ENCODE measurements at places on chromosomes 5 and 9.

DNA sequence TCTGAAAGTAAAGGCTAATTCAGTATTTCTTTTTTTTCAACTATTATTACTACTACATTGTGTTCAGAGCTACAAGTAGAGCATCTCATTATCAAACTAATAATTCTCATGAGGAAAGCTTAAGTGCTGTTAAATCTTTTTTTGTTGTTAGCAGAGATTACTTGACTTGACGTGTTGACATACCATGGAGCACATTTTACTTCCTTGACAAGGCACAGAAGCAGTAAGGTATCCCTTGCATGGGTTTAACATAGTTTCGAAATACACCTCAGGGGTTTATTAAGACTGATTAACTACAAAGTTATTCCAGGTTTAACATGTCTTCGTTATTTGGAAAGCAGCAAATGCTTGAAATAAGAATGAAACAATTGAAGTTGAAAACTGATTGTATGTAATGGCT is 7.0 kb downstream of the SPDL1 start:
- no peak for DNase-seq

GRCh38 chr9:26802921-26803320 is 89.7 kb downstream of the CAAP1 start:
- DNase-seq: no peak

GRCh38 chr9:2621722-2622460 is at the start of gene VLDLR:
VLDLR (plus strand) TSS chr9:2621787; CDS start chr9:2622190, 403 bp downstream.
- peak; percentile 36 for DNase-seq

DNA sequence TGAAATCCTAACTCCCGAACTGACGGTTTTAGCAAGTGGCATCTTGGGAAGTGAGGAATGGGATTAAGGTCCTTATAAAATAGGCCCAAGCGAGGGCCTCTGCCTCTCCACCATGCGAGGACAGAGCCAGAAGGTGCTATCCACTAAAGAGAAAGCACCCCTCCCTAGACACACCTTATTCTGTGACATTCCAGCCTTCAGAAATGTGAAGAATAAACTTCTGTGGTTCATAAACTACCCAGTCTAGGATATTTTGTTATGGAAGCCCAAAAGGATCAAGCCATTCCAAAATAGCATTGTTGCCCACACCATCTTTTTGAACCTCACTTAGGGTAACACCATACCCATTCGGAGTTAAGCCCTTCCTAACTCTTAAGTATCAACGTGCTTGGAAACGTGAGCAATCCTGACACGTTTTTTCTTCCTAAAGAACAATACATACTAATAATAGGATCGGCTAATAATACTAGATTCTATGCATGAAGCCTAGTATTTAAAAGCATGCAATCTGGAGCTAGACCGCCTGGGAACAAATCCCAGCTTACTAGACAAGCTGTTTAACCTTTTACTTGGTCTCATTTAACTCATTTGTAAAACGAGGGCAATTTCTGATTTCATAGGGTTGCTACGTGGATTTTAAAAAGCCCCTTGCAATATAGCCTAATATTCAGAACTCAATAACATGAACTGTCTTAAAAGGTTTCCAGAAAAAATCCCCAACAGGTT is 1.1 kb upstream of the SMC2 start:
- no peak for DNase-seq

DNA sequence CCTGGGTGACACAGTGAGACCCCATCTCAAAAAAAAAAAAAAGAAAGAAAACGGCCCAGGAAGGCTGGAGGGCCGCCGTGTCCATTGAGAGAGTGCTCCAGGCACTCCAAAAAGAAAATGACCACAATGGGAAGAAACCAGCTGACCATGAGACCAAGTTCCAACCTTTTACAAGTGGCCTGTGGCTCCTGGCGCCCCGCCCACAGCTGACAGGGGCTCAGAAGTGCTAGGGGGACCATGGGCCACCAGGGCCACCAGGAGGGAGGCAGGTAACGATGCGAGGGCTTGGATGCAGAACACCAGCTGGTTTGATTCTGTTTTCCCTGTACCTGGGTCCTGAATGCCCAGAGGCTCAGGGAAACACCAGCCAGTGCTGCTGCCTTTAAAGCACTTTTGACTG is 34.6 kb downstream of the FXN start:
- no peak for DNase-seq

DNA sequence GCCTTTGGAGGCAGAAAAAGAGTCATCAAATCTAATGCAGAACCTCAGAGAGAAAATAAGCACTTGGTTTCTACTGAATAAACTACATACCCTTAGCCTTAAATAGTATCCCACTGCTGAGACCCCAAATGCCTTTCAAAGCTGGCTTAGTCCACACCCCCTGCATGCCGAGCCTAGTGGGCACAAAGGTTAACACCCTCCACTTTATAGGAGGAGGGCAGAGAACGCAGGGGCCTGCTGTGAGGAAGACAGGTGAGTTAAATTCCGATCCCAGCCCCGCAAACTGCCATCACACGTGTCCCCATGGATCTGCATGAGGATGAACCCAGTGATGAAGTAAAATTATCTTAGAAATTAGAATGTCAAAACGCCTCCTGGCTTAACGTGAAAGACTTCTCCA is 19.5 kb upstream of the HSD17B3 start:
- no peak for DNase-seq

- DNase-seq: no peak
These were observed 15.4 kb upstream of the C5orf47 start for GRCh38 chr5:173973616-173973969.
